Thyroid gland (tissue), 4 donors: ENCODE measurements at places on chromosomes 16 and 17.

DNA sequence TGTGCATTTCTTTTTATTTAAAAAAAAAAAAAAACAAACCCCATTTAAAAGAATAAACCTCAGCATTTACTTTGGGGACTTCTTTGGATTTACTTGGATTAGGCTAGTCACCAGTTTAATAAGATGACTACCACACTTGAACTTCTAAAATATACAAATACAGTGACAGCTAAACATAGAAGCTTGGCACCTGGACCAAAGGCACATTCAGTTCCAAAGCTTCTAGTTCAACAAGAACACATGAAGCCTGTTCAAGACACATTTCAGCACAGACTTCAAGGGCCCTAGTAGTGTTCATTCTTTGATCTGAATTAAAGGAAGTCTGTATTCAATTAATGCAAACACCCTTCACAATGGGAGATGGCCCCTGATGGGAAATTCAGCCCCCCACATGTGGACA, 11.6 kb upstream of the ROGDI start:
- H3K27me3 ChIP-seq: no peaks in the 10 kb centered on the region
- H3K4me3 ChIP-seq: no peak overlapping the region
- no peak overlapping the region for H3K27ac ChIP-seq
- H3K4me1 ChIP-seq: no peaks in the 10 kb centered on the region

DNA sequence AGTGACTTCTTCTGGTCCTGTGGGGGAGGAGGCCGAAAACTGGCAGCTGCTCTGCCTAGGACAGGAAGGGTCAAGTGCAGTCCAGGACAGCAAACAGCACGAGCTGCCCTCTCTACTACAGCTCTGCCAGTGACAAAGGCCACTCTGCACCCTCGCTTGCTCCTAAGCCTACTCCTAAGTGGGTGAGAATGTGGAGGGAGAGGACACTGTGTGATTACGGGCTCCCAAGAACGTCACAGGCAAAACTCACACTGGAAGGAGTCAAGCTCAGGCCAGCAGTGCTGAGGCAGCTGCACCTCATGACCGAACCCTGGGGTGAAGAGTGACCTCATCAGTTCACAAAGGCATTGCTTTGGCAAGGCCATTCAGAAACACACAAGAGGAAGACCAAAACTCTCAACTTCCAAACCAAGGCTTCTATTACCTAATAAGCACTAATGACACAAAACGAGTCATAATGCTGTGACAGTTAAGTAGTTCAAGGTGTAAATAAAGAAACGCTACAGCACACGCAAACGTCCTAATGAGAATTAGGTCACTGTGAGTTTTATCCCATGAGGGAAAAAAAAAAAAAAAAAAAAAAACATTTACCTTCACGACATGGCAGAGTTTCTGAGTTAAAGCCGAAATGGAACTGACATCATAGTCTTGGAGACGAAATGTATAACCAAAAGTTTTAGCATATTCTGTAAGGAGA, 35.1 kb downstream of the MARF1 start:
- H3K4me1 ChIP-seq: no peaks in the 10 kb centered on the region
- H3K4me3 ChIP-seq: no peak overlapping the region
- DNase-seq: no peak
- H3K27ac ChIP-seq: no peak overlapping the region
- H3K36me3 ChIP-seq: peaks cover 80% of the 10 kb centered on the region

DNA sequence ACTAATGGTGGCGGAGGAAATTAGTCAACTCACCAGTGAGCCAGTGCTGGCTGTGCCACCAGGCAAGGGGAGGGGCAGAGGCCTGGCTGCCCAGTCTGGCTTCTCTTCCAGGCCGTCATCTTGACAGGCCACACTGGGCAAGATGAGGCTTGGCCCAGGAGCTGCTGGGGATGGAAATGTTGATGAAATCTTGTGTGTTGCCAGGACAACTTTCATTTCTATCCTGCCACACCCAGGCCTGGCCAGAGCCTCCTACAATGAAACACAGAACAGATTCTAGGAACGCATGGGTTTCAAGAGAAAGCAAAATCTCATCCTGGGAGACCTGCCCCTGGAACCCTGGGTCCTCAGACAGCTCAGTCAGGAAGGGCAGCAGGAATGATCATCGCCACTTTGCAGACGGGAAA, 9.3 kb downstream of the HEXIM2 start:
- H3K27me3 ChIP-seq: no peaks in the 10 kb centered on the region
- peak; percentile 56 for DNase-seq
- no peak overlapping the region for H3K4me3 ChIP-seq

- H3K27me3 ChIP-seq: no peaks in the 10 kb centered on the region
- H3K36me3 ChIP-seq: no peaks in the 10 kb centered on the region
- H3K4me3 ChIP-seq: no peak overlapping the region
- no peak overlapping the region for H3K27ac ChIP-seq
- no peak for DNase-seq
Observed at GRCh38 chr16:14375132-14375491, 254.9 kb downstream of the PARN start.

DNA sequence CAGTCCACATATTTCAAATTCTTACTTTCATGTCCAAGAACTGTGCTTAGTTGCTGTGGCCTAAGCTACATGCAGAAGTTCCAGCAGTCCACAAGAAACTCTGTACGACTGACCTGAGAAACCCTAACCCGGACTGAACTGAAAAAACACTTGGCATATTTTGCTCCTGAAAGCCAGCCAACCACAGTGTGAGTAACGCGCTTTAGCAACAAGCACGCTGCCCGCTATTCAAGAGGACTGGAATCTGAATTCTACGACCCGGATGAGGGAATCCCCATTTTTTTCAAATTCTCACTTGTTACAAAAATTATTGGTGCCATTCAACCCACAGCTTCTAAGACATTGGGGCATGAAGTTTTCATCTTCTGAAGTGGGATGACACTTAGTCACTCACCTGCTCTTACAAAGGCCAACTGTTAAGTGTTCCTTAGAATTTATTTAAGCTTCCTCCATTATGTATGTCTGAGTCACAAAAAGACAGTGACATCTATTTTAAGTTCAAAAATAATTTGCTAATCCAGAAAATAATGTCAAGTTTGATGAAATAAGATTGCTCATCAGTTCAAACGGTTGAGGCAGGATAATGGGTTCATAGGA, 78.7 kb downstream of the CDYL2 start:
- no peaks in the 10 kb centered on the region for H3K4me1 ChIP-seq
- no peaks in the 10 kb centered on the region for H3K27me3 ChIP-seq
- no peak overlapping the region for H3K4me3 ChIP-seq
- no peak overlapping the region for H3K27ac ChIP-seq
- DNase-seq: peak; percentile 15

- no peaks in the 10 kb centered on the region for H3K27me3 ChIP-seq
- no peak overlapping the region for H3K27ac ChIP-seq
- H3K4me3 ChIP-seq: no peak overlapping the region
- DNase-seq: no peak
Observed at GRCh38 chr16:12182212-12182611, 205.7 kb downstream of the SNX29 start.

GRCh38 chr16:4218202-4218601, 23.7 kb downstream of the SRL start:
- H3K4me3 ChIP-seq: no peak overlapping the region
- H3K36me3 ChIP-seq: no peaks in the 10 kb centered on the region
- peak; percentile 96 for DNase-seq
- H3K4me1 ChIP-seq: peaks cover 56% of the 10 kb centered on the region

DNA sequence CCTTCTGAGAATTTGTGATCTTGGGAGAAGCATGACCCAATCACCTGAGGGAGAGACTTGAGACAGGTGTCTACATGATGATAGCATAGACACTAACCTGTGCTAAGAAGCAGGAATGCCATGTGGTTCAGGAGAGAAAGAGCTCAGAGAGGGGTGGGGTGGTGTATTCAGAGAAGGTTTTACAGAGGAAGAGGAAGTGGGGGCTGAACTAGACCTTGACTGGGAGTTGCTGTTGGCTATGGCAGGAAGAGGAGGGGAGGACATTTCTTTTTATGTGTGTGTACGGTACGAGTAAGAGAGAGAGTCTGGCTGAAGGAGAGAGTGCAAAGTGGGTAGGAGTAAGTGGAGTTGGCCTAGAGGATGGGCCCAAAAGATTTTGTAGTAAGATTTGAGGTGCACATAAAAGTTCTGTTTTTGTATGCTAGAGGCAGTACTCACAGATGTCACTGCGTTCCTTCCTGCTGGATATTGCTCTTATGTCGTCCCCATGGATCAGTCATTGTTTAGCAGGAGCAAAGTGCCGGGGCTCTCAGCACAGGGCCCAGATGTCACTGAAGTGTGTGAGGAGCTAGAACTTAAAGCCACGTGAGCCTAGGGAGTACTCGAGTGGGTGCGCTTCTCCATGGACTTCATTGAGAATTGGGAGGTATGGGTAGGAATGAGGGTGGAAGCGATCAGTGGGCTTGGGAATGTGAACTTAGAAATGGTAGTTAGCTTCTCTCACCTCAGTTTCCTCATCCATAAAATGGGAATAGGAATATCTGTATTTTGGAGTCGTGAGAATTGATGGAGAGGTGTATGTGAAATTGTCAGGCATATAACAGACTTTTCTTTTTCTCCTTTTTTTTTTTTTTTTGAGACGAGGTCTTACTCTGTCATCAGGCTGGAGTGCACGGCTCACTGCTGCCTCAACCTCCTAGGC, 22.1 kb downstream of the SLC7A6 start:
- peaks cover 29% of the 10 kb centered on the region for H3K36me3 ChIP-seq
- peak overlapping the region; percentile 24 for H3K27ac ChIP-seq
- DNase-seq: no peak
- H3K4me3 ChIP-seq: no peak overlapping the region

GRCh38 chr17:31687505-31688126, 171.4 kb downstream of the COPRS start:
- no peaks in the 10 kb centered on the region for H3K36me3 ChIP-seq
- no peak for DNase-seq
- H3K4me1 ChIP-seq: no peaks in the 10 kb centered on the region

DNA sequence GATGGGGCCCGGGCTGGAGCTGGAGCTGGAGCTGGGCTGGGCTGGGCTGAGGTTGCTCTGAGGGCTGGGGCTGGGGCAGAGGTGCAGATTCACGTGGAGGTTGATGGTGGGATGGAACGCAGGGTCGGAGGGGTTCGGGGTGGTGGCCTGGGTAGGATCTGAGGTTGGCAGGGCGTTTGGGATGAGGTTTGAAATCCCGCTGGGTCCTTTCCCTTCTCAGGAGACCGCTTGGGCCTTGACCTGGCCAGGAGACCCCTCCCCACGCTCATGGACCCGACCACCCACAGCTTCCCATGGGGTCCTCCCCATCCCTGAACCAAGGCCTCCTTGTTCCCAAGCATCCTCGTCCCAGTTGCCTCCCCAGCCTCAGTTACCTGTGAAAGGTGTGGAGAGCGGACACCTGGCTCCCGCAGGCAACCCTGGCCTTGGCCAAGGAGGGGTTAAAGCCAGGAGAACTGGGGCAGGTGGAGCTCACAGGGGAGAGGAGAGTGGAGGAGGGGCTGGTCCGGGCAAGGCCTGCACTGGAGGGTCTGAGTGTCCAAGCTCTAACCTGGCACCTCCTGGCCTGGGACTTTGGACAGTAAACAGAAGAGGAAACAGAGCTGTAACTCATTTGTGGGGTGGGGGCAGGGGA, at the start of gene ASGR2:
Gene ASGR2 (minus strand): TSS at position 582 of the 634 bp plus-strand sequence. CDS start 582 bp downstream, outside the sequence.
- H3K4me1 ChIP-seq: no peaks in the 10 kb centered on the region
- no peaks in the 10 kb centered on the region for H3K36me3 ChIP-seq
- no peak within 1 kb of the TSS for H3K4me3 ChIP-seq
- H3K27ac ChIP-seq: no peak within 1 kb of the TSS

DNA sequence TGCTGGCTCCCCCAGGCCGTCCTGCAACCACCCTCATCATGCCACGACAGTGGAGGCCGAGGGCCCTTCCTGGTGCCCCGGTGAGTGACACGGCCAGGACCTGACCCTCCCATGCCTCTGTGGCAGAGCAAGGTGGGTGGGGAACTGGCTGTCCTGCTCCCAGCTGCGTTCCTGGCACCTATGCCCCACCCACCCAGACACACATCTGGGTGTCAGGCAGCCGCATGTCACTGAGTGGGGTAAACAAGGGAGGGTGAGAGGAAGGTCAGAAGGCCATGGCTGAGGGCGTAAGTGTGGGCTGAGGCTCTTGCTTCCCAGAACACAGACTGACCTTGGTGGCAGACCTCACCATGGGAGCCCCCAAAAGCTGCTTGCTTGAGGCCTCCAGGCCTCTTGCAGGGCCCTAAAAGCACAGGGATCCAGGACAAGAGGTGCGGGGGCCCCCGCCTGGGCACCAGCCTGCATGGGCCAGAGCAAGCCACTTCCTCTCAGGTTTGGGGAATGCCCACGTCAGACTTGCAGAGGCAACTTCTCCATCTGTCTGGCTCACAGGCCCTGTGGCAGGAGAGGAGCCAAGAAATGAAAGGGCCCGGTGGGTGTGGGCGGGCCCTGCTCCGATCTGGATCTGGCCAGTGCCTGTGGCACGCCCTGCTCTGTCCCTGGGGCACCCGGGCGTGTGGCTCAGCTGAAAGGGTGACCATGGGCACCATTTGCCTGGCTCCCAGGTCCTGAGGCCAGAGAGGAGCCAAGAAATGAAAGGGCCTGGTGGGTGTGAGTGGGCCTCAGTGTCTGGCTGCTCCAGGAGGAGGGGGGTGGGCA, 3.9 kb upstream of the CCDC57 start:
- H3K4me1 ChIP-seq: peaks cover 36% of the 10 kb centered on the region
- DNase-seq: peak; percentile 87
- no peaks in the 10 kb centered on the region for H3K36me3 ChIP-seq
- peak overlapping the region; percentile 65 for H3K27ac ChIP-seq
- H3K4me3 ChIP-seq: no peak overlapping the region
- H3K27me3 ChIP-seq: no peaks in the 10 kb centered on the region

GRCh38 chr16:29763326-29763725, 14.7 kb upstream of the ZG16 start:
- no peak for DNase-seq
- no peak overlapping the region for H3K4me3 ChIP-seq
- peaks cover 34% of the 10 kb centered on the region for H3K4me1 ChIP-seq
- no peaks in the 10 kb centered on the region for H3K27me3 ChIP-seq
- no peaks in the 10 kb centered on the region for H3K36me3 ChIP-seq

DNA sequence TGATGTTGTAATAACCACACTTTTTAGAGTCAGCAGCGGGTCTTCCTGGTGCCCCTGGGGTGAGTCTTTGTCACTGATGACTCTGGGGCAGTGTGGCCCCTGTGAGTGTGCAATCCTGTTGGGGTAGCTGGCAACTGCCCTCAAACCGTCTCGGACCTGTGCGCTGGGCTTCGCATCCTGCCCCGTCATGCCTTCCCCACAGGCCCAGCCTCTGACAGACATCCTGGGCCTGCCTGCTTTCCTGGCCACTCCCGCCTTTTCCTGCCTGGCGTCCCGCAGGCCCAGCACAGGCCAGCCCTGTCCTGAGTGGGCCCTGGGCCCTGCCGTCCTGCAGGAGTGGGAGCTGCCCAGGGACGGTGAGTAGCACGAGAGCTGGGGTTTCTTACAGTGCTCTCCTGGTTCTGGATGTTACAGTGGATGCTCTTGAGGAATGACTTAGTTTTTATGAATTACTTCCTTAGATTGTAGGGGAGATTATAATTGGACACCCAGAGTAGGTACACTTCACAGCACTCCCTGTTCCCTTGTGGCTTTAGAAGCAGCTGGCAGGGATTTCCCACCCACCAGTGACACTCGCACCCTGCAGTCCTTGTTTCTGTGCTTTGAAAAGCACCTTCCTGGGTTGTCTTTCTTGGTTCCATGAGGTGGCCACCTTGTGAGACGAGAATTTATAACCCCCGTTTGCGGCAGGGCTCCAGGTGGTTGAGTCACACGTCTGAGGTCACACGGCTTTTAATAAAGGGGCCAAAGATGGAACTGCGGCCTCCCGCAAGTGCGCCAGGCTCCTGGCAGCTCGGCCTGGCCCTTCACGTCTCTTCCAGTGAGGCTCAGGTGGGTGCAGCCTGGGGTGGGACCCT, 50.0 kb upstream of the CAPN15 start:
- H3K36me3 ChIP-seq: no peaks in the 10 kb centered on the region
- DNase-seq: no peak
- no peak overlapping the region for H3K27ac ChIP-seq
- H3K4me3 ChIP-seq: no peak overlapping the region
- H3K4me1 ChIP-seq: no peaks in the 10 kb centered on the region
